Tongue (tissue), 3 donors: ENCODE measurements at places on chromosomes 5 and 9. TPM values are rescaled to one million over a fixed set of nuclear protein-coding genes. Genes with fewer than 3 reads are reported as not detected.

LTC4S gene
- not detected for total RNA-seq

SPATA31E1 gene
- total RNA-seq = not detected

IFNB1 gene
- total RNA-seq = not detected

GRCh38 chr9:125757834-125758233 lies 10.7 kb downstream of the PBX3 start:
- DNase-seq = no peak

DNA sequence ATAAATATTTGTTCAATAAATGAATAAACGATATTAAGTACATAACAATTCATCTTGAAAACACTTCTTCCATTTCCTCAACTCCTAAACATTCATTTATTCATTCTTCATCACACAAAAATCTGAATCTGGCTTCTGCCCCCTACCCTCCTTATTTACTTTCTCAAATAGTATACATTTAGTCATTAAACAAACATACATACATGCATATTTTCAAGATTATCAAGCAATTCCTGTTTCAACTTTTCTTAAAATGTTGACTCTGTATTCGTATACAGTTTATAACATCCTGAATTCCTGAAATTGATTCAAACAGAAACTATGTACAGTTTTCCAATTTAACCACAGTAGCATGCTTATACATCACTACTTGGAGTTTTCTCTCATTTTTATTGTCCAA lies 129.0 kb downstream of the MUSK start:
- no peak for DNase-seq

DNA sequence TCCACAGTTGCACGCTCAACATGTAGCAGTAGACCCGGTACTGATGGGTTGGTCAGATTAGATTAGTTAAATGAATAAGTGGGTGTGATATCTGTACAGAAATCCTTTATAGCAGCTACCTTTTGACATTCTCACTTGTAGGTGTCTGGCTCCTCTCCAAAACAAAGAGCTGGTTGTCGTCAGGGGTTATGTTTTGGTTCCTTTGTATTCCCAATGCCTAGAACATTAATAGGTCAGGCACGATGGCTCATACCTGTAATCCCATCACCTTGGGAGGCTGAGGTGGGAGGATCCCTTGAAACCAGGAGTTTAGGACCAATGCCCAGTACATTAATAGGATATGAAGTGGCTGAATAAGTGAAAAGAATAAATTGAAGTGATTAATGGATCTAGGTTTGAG lies 182.1 kb downstream of the SNCAIP start:
- DNase-seq = no peak

- DNase-seq = no peak
Measured at GRCh38 chr5:171874234-171874633, 88.6 kb downstream of the SMIM23 start.

GRCh38 chr5:12716664-12717063 lies 812.4 kb upstream of the CTNND2 start:
- DNase-seq = no peak
